Activated CD4-positive, alpha-beta T cell treated with anti-CD3 and anti-CD28 coated beads, Interleukin-2, amount 50 U/mL, for 1 hour (primary cell): ENCODE measurements at places on chromosomes 6 and 20.
A peak's percentile ranks its signal among the peaks of the same experiment; 100 is the strongest.

DNA sequence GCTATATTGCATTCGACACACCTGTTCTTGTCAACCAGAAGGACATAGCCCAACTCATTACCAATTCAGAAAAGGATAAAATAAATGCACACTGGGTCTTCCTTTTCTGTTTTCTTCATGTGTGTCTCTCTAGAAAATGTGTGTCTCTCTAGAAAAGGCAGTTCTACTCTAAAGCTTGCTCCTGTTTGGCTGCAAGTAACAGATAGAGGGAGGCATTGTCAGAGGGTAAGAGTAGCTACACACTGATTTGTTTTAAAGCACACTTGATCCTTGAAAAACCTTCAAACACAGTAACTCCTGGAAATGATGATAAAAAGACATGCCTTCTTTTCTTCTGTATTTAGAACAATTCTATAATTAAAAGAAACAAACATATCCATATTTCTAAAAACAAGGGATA lies 21.3 kb downstream of the GRM1 start:
- no peak for DNase-seq

DNA sequence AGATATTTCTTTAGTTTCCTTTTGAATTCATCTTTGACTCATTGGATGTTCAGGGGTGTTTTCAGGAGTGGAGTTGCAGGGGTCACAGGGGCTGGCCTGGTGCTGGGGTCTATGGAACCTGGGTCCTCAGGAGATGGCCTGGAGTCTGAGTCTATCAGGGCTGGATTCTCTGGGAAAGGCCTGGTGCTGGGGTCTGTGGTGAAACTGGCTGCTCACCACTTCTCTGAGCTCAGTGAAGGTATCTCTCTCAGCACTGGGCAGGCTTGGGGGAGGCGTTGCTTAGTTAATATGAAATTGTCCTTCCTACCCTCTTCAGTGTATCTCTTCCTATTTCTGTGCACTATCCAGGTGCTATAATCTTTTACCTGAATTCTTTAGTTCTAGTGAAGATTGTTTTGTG lies 83.1 kb upstream of the SLC24A3 start:
- no peak for DNase-seq

- no peak for DNase-seq
These were observed 324.7 kb upstream of the JARID2 start for GRCh38 chr6:14921170-14921569.

GRCh38 chr20:49288250-49288751 lies 10.4 kb upstream of the ZNFX1 start:
- no peak for DNase-seq

DNA sequence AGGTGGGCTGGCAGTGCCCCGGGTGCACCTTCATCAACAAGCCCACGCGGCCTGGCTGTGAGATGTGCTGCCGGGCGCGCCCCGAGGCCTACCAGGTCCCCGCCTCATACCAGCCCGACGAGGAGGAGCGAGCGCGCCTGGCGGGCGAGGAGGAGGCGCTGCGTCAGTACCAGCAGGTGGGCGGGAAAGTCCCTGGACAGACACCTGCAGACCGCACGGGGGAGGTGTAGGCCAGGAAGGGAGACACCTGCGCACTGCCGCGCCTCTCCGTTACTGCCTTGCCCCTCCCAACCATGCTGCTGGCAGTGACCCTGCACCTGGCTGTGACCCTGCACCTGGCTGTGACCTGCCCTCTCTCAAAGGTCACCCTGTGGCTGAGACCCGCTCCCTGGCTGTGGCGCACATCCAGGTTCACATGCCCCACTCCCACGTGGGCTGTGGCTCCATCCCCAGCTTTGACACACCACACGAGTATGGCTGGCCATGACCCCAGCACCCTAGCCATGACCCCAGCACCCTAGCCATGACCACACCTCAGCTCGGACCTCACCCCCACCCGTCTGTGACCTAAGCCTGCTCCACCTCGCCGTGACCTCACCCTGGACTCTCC lies 11.6 kb downstream of the RBCK1 start:
- no peak for DNase-seq

GRCh38 chr20:32244150-32244823 lies 33.2 kb upstream of the KIF3B start:
- DNase-seq: no peak

DNA sequence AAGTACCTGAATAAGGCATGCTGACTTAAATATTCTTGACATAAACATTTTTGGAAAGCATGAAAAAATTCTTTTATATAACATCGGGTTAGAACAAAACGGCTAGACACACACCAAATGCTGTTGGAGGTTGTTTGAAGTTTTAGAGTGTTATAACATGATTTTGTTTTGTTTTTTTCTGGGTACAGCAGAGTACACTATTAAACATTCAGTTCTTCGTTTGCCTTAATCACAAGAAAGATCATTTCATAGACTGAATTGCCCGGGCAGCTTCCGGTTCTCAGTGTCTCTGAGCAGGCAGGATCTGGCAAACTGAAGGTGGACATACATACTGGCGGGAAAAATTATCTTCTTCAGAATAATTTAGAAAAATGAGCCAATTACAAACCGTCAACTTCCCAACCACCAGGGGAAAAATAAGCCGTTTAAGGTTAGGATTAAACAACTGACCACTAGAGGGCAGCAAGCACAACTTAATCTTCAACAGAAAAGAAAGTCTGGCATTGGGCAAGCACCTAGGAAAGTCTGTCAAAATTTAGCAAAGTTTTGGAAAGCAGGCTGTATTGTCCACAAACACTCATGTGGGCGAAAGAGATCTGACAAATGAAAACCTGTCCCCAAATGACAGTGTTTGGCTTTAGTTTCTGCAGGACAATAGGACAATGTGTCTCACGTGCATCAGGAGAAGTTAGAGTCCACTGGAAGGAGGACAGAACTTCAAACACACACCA lies 15.0 kb downstream of the ZNF217 start:
- DNase-seq: peak; percentile 44

DNA sequence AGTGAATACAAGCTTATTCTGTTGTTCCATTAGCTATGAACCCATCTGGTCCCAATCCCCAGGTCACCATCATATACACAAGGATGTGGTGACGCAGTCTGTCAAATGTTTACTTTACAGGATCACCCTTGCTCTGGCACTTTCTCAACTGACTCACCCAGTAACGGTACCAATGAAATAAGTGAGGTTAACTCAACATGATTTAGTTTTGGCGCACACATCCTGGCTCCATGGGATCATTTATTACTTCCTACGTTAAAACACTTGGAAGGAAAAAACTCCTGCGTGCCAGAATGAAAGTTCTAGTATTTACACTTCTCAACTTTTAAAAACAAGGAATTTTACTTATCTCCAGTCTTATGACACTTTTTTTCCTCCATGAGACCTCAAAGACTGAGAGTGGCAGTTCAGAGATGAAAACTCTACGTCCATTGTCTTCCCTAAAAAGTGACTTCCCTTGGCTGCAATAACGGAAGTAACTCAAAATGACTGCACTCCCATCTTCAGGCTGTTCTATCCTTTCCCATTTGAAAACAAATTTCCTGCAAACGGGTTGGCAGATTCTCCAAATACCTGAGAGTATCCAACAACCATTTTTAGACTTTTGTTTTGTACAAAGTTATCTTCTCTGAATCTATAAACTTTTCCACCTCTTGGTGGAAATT lies 15.9 kb downstream of the AGPAT4 start:
- DNase-seq: no peak

GRCh38 chr6:97913721-97914120 lies 630.7 kb upstream of the MMS22L start:
- no peak for DNase-seq

DNA sequence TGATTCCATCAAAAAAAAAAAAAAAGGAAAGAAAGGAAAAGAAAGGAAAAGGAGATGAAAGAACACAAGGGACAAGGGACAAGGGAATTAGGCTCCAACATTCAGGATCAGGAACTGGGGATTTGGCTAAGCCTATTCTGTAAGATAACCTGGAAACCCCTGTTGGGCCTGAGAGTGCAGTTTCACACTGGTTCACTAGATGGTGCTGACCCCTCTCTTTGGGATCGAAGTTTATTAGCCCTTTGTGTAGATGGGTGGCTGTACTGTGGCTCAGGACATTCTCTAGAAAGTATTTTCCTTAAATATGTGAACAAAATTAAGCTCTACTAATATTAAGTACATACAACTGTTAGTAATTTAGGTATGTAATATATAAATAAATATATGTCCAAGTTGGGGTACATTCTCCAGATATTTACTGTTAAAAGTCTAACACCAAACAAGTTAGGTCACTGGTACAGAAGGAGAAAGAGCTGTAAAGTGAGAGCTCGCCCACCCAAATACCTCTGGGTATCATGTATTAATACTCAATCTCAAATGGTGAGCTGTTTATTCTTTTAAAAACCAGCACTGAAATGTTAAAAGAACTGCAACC lies 6.3 kb downstream of the OR2A4 start:
- peak; percentile 1 for DNase-seq

DNA sequence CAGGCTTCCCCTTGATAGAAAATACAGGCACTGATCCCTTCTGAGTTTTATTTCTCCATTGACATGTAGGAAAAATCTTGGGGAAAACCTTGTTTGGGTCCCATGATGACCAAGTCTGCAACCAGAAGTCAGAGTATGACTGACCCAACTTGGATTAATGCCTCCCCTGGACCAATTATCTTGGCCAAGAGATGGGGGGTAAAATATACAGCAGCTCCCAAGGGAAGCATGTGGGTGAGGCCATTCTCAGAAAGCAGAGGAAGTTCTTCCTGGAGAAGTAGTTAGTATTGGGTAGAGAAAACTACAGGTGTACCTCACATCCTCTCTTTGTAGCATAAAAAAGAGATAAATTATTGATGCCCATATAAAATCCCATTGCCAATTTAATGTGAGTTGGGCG lies 285.2 kb upstream of the PLCB4 start:
- no peak for DNase-seq

DNA sequence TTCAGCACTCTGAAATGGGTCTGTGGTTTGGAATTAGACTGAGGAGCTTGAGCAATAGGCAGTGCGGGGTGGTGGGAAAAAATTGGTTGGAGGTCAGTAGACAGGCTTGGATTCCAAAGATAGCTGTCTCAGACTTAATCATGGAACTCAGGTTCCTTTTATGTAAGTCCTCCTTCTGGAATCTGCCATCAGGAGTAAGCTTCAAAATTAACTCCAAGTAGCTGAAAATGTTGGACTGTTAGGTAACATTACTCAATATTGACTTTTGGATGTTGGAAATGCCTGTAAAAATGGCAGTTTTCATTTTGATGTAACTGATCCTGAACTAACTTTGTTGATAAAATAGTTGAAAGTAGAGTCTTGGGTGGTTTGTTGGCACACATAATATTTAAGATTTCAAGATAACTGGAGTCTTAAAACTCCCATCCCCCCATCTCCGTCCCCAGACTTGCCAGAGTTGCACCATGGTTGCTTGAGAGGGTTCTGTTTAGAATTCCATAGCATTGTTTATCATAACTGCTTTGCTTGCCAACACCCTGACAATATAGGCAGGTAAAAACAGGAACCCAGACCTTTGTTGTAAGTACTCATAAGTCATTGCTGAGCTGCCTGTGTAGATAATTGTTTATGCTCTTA lies 83.0 kb downstream of the PHF20 start:
- DNase-seq: no peak

DNA sequence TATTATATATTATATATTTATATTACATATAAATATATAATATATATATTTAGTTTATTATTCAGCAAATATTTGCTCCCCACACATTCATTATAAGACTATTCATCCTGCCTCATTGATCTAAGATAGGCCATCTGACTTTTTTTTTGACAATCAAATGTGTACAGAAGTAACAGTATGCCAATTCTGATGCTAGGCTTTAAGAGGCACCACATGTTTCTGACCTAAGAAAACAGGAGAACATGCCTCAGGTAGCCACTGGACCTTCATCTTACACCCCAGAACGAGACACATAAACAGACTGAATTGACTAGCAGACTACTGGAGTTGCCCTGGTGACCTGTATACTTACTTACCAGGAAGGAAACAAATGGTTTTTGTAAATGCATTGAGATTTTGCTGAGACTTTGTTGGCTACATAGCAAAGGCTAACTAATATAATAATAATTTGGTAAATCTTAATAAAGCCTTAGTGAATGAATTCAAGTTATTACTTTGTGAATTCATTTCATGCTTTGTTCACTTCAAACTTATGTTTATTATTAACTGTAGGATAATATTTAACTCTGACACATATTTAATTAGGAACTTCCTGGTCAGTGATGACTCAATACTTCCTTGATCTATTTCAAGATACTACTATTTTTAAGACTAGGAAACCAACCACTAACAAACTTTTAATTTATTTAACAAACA lies 13.4 kb upstream of the MYO6 start:
- no peak for DNase-seq

DNA sequence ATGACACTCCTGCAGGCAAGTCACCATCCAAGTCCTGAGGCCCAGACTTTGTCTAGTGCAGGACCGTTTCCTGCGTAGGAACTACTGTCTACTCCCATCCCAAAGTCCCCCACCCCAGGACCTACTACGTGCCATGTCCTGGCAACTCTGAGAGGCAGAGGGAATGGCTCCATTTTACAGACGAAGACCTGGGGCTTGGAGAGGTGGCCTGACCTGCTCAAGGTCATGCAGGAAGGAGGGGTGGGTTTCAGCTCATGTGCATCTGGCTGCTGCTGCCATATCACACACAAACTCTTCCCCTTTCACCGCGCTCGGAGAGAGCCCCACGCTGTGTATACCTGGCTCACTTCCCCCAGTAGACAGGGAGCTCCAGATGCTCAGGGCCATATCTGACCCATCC lies 1.2 kb upstream of the NOL4L start:
- no peak for DNase-seq

- DNase-seq: no peak
These were observed 23.4 kb downstream of the MGME1 start for GRCh38 chr20:17992224-17992637.

DNA sequence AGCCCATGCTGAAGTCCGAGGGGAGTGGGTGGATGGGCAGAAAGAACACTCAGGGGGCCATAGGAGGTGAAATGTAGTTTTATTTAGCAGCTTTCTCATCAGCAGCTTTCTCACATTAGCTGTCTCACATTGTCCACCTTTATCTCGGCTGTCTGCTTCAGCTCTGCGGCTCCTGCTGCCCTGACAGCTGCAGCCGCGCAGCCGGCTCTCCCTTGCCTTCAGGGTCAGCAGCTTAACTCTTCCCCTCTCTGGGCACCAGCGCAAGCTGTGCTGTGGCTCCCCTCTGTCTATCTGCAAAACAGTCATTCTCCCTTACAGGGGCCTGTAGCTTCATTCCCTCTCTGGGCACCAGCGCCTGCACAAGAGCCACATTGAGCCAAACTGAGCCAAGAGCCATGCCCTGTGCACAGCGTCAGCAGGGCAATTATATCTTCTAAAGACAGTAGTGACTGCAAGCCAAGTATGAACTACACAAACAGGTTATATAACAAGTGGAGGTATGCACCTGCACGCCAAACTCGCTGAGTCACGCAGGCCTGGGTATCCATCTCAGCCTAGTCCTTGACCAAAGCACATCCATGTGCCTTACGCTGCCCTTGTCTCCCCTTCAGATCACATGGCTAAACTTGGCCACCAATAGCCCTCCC lies 198.8 kb downstream of the EYA2 start:
- no peak for DNase-seq
